ENCODE measurements at places on chromosomes 3 and 15.

- no peak for DNase-seq
These were observed 3.6 kb downstream of the ACTC1 start for GRCh38 chr15:34791701-34792100.

DNA sequence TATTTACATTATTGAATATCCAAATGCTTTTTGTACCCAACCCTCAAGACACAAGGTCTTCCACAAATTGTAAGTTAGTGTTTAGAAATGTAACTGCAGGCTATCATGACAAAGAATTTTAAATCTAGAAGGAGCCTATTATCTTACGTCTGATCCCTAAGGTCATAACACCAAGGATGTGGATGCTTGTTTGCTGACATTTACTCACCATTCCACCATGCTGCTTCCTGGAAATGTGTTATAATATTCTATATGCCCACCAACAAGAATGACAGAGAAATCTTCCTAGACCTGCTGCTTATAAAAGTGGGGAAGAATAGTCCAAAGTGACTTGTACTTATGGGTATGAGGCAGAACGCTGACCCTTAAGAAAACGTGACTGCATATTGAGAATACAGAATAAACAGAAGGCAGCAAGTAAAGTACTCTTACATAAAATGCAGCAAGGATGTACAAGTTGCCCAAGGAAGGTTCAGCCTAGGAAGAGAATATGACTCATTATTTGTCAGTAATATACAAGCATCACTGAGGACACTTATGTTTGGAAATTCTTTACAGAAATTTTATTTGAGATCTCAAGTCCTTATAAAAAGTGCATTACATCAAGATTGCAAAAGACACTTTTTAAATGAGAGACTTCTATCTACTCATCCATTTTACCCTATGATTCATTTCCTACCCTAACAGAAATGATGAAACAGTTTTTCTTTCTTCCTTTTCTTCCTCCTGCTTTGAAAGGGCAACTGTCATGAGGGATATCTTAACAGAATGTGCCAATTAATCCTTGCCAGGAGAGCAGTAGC is 59.6 kb downstream of the ESYT3 start:
- no peak for DNase-seq

DNA sequence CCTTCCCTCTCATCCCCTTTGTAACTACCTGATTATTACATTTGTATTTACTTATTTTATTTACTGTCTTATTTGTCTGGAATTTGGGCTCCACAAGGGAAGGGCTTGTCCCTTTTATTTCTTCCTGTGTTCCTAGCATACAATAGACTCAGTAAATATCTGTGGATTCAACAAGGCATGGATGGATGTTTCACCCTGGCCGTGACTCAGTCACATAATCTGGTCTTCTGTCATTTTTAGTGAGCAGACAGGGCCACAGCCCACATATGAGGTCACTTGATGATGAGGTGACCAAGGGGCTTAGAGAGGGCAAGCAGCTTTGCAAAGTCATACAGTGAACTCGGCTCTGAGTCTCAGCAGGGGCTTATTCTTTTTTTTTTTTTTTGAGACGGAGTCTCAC is 7.8 kb upstream of the DAG1 start:
- DNase-seq = no peak

DNA sequence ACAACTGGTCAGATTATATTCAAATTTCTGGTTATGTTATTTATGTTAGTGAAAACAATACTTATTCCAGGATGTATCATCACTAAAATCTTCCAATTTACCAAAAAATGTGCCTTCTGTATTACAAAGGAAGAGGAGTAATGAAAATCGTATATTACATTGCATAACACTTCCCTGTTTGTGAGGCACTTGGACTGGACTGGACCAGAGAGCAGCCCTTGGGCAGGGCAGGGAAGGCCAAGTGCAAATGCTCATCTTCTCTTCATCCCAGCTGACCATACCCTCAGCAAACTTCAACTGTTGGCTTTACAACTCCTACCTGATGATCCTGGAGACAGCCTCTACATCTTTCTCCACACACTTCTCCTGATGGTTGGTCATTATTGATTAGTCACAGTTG is 285.7 kb upstream of the MME start:
- no peak for DNase-seq

GRCh38 chr15:87047203-87047965 is 967.7 kb downstream of the AGBL1 start:
- no peak for DNase-seq

GRCh38 chr15:54638666-54639065 is 558.1 kb downstream of the RSL24D1 start:
- DNase-seq = no peak

DNA sequence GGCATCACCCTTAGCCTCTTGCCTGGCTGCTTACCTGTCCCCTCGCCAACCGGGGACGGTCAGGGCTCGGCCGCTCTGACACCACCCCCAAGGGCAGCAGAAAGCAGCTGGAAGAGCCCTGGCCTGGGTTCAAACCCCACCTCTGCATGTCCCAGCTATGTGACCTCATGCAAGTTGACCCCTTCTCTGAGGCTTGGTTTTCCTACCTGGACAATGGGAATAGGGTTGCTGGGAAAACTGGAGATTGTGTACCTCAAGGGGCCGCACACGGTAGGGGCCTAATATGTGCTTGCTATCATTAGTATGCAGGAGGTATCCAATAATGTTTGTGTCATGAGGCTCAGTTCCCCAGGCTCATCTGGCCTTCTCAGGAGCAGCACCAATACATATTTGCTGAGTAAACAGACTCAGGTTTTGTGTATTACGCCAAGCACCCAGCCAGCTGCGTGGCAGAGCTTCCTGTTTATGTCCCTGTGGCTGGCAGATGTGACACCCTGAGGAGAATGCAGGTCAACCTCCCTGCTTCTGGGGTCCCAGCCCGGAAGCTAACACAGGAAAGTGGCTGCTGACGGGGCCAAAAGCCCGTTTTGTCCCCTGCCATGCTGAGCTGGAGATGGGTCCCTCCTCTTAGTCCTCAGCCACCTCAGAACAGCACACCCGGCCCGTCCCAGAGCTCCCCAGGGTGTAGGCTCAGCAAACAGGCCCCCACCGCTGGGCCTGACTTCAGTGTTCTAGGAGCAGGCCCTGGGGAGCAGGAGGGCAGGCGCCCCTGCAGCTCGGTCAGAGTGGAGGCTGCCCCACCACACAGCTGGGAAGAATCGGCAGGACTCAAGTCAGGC is 29.7 kb downstream of the PLXND1 start:
- DNase-seq = peak; percentile 27

- no peak for DNase-seq
These were observed 14.2 kb downstream of the MYO5C start for GRCh38 chr15:52281085-52282035.

DNA sequence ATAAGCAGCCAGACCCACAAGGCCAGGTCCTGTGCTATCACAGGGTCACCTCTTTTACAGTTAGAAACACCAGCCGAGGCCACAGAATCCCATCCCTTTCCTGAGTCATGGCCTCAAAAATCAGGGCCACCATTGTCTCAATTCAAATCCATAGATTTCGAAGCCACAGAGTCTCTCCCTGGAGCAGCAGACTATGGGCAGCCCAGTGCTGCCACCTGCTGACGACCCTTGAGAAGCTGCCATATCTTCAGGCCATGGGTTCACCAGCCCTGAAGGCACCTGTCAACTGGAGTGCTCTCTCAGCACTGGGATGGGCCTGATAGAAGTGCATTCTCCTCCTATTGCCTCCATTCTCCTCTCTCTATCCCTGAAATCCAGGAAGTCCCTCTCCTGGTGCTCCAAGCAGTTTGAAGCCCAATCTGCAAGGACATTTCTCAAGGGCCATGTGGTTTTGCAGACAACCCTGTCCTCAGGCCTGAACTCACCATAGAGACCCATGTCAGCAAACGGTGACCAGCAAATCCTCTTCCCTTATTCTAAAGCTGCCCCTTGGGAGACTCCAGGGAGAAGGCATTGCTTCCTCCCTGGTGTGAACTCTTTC is 39.6 kb downstream of the TGM4 start:
- peak; percentile 36 for DNase-seq

GRCh38 chr15:81962482-81962881 is 83.3 kb downstream of the MEX3B start:
- no peak for DNase-seq

DNA sequence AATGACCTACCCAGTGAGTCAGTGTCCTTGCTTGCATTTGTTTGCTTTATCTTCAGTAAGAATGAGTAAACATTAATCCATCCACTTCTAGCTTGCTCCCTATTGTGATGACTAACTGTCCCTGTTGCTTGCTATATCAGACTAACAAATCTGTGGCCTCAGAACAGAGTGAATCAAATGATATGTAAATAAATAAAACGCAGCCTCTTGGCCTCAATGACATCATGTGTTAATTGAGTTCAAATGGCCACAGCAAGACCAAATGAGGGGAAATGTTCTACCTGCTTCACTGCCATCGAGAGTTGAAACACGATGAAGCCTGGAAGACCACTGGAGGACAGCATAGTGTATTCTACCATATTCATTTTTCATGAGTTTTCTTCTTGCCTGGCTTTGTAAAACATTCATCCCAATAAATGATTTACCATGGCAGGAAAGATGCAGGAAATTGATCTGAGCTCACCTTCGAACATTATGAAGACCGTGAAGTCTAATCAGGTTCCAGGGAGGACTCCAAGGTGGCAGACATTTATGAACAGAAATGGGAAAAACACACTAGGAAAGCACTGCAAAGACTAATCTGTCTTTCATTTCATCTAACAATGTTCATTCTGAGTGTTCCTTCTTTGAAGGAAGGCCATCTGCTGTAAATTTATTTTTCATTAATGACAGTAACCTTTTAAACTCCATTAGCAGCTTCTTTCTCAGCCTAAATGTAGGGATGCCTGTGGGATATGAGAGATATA is 1144.5 kb downstream of the TUSC7 start:
- DNase-seq = no peak

DNA sequence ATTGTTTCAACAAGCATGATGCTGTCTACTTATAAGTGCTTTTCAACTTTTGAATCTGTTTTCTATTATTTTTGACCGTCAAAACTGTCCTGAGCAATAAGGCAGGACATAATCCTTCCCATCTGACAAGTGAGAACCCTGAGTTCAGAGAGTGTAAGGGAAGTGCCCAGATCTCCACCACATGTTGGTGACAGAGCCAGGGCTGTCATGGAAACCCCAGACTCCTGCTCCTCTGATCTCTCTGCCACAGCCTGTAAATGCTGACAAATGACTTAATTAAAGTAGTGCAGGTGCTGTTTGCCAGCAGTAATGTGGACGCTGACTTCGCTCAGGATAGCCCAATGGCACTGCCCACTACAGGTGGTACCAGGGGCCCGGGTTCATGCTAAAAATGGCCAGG is 40.3 kb downstream of the SPSB4 start:
- no peak for DNase-seq

GRCh38 chr3:112115806-112116383 is 17.2 kb downstream of the GCSAM start:
- DNase-seq = no peak

GRCh38 chr3:127646501-127647046 is 17.6 kb downstream of the PODXL2 start:
- no peak for DNase-seq

DNA sequence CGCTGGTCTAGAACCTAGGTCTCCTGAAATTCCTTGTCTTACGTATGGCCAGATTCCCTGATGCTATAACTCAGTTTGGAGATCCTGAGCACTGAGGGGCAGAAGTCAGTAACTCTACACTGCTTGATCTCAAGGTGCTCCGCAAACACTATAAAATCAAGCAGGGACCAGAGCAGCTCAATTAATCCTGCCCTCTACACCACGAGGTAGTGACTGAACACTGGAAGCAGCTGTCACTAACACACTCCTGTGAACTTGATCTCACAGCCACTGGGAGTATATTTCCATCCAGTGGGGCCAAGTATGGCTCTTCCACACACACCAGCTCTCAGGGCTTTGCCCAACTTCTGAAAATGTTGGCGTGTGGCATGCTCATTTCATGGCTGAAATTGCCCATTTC is 51.0 kb downstream of the EDEM1 start:
- no peak for DNase-seq

- no peak for DNase-seq
These were observed 126.9 kb upstream of the STRIT1 start for GRCh38 chr3:155420406-155420805.

DNA sequence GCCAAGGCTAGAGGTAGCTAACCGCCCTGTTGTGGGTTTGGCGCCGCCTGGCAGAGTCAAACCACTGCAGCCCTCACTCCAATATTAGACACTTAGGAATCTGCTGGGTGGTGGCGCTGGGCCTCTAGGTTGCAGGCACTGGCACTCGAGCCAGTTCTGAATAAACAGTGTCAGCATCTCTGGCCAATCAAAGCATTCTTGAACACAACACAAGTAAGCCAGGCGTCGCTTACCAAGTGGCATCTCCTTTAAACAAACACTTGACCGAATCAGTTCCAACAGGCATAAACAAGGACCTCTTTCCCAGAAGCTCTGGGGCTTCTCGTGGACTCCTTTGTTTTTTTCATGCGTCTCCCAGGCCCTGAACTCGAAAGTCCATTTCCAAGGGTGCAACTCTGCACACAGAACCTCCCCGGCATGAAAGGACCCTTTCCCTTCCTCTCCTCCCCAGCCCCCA is 82.3 kb downstream of the LRIG1 start:
- DNase-seq = no peak

DNA sequence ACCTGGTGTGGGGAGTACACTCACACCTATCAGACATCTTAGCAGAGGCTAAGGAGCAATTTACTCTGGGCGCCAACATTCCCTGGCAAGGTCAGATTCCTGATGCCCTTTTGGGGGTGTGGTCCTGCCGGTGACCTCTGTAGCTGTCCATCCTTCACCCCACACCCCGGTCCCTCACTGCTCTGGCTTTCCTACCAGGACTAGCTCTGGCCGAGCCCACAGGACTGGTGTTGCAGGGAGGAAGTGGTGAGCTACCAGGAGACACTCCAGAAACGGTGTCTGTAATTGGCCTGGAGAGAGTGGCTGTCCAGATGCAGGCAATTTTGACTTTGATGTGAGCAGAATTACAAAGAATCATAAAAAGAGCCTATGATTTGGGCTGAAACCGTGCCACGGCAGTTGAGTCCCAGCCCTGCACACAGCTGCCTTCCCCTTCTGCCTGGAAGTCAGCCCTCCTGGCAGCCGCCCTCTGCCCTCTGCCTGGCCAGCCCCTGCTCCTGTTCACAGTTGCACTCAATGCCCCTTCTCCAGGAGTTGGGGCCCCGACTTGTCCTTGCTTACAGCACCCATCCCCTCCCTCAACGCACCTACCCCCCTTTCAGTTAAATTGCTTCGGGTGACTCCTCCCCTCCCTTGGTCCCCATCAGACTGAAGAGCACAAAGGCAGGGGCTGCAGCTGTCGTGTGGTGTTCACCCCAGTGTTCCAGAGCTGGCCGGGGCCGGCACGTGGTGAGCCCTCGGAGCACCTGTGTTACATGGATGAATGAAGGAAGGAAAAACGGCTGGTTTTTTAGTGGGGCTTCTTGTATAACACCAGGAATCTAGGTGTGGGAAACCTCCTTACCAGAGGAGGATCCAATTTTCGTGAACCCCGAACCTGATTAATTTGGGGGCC is 80.2 kb upstream of the TPM1 start:
- DNase-seq = no peak

- DNase-seq = no peak
These were observed 450.1 kb upstream of the THBS1 start for GRCh38 chr15:39130556-39131379.

DNA sequence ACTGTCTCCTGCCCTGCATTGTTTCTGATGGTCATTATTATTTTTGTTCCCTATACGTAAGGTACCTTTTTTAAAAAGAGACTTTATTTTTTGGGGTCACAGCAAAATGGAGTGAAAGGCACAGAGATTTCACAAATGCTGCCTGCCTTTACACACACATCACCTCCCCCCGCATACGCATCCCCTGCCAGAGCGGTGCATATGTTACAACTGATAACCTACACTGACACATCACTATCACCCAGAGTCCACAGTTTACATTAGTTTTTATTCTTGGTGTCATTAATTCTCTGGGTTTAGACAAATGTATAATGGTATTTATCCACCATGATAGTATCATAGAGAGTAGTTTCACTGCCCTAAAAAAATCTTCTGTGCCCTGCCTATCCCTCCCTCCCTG is 43.6 kb upstream of the KLF13 start:
- no peak for DNase-seq

Data from stimulated activated naive CD4-positive, alpha-beta T cell treated with Interleukin-2 at 50 U/mL for 16 hours (primary cell).